Stimulated activated CD8-positive, alpha-beta memory T cell treated with anti-CD3 and anti-CD28 coated beads, Interleukin-4, amount 100 ng/mL, for 24 hours (primary cell): ENCODE measurements at places on chromosomes 6 and 20.
A peak's percentile ranks its signal among the peaks of the same experiment; 100 is the strongest.

- no peak for DNase-seq
Observed at GRCh38 chr6:148999929-149000468, 253.2 kb downstream of the UST start.

- no peak for DNase-seq
Observed at GRCh38 chr6:5132731-5133130, 47.6 kb downstream of the PPP1R3G start.

- DNase-seq, result no peak
Observed at GRCh38 chr6:155093430-155093829, 98.3 kb downstream of the TIAM2 start.

- DNase-seq, result no peak
Observed at GRCh38 chr20:36167902-36168503, 13.5 kb downstream of the EPB41L1 start.

GRCh38 chr6:71395731-71396409 is 107.3 kb downstream of the OGFRL1 start:
- DNase-seq, result no peak

DNA sequence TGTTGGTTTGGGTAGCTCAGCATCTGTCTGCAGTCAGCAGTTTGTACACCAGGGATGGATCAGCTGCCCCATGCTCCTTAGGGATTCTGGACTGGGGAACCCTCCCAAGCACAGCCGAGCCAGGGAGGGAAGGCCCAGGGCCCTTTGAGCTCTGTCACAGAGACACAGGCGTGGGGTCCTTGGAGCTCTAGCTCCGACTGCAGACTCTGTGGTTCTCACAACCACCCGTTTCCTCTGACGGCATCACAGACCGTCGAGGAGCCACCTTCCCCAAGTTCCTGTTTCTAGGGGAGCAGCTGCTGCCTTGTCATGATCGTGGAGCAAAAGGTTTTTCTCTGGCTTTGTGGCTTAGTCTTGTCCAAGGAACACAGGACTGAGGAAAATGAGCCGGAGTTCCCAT is at the start of gene SLA2:
TSS of gene SLA2 (minus strand) at position 199 of the 400 bp plus-strand sequence. CDS start 4,861 bp downstream, outside the sequence.
- DNase-seq, result peak; percentile 47

DNA sequence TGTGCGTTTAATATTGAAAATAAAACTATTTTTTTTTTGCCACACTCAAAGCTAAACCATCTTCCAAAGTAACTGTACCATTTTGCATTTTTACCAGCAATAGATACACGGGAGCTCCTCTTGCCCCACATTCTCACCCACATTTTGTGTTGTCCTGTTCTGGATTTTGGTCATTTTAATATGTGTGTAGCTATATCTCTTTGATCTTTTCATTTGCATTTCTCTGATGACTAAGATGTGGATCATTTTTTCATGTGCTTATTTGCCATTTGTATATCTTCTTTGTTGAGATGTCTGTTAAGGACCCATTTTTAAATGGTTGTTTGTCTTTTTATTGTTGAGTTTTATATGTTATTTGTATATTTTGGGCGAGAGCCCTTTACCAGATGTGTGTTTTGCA is 1543.5 kb downstream of the GRIK2 start:
- no peak for DNase-seq

GRCh38 chr20:59584278-59584925 is 19.9 kb upstream of the PHACTR3 start:
- no peak for DNase-seq

GRCh38 chr6:85561750-85562357 is 31.8 kb downstream of the SNX14 start:
- DNase-seq, result no peak

GRCh38 chr20:6277661-6278240 is 154.9 kb upstream of the FERMT1 start:
- DNase-seq, result no peak

DNA sequence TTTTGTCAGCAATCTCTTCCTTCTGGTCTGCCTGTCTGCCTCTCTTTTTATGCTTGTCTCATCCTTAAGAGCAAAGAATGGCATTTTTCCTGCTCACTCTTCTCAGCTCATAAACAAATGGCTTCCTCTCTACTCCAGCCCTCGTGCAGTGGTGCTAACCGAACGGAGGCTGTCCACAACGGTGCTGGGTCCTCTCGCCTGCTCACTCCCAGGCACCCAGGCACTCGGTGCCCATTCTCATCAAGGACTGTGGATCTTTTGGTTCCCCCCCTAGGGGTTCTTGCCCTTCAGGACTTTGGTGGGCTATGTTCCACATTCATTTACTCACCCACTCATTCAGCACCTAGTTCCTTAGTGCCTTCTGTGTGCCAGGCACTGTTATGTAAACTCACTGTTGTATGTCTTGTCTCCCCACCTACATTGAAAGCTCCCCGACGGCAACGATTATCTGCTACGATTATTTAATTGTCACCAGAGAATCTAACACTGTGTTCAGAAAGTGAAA is 113.9 kb downstream of the FYN start:
- DNase-seq, result no peak

DNA sequence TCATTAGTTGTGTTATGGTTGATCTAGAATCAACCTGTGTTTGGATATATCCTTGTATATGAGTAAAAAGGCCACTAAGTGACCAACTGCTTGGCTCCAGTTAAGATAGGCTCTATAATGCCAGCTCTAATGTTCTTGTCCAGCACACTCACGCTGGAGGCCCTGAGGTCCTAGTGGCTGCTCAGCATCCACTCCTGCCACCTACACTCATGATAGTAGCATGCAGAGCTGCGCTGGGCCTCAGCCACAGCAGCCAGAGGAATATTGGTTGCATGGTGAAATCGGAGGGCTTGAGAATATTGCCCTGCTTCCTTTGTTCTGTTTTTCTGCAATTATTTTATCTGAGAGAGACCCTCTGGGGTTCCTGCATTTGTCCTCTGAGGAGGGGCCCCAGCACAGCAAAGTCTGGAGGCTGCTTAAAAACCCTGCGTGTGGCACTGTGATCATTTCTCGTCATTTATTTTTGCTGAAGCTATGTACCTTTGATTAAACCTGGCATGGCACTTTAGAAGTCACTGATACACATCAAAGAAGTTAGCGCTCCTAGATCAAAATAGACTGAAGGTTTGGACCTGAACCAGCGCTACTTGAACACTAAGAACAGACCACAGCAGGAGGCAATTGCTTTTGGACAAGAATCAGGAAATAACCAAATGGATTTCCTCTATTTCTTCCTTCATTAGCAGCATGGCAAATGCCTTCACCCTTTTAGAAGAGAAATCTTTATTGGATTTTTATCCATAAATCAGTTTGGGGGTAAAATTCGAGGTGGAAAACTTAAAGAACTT is 398.4 kb upstream of the ID4 start:
- no peak for DNase-seq

- DNase-seq, result no peak
Observed at GRCh38 chr20:54843865-54844264, 368.5 kb downstream of the DOK5 start.

DNA sequence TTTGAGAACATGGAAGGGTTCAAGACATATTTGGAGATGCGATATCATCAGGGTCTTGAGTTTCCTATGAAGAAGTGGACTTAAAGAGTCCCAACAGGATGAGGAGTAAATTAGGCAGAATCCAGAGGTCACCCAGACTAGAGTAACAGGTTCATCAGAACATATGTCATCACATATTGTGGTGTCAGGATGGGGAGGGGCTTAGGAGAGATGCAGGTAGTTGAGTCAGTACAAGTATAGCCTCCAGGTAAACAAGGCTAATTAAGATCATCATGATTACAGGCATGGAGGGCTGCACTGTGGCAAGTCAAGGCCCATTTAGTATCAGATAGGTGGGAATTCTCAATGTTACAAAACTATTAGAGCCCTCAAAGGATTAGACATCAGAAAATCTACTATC is 90.1 kb upstream of the PAK5 start:
- DNase-seq, result no peak

DNA sequence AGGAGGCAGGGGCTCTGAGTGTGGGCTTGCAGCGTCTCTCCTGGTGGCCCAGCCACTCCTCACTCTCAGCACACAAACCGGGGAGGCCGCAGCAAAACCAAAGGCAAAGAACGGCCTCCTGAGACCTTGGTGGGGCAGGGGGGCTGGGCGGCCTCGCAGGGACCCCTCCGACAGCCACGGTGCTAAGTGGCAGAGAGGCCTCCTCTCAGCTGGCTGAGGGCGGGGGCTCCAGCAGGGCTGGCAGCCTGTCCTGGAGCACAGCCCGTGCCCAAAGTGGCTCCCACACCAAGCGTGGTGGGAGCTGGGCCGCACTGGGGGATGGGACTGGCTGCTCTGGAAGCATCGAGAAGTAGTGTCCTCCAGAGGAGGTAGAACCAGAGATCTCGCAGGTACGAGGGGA is 334.4 kb downstream of the QKI start:
- no peak for DNase-seq

- DNase-seq, result no peak
Observed at GRCh38 chr6:85684133-85684808, 41.6 kb upstream of the SYNCRIP start.

- DNase-seq, result no peak
Observed at GRCh38 chr20:51340451-51340840, 202.1 kb downstream of the NFATC2 start.

GRCh38 chr6:133245007-133245406 is 3.9 kb downstream of the EYA4 start:
- DNase-seq, result no peak

GRCh38 chr6:45045253-45045601 is 282.9 kb upstream of the RUNX2 start:
- no peak for DNase-seq

- DNase-seq, result no peak
Observed at GRCh38 chr6:75077701-75078100, 128.2 kb downstream of the COL12A1 start.

DNA sequence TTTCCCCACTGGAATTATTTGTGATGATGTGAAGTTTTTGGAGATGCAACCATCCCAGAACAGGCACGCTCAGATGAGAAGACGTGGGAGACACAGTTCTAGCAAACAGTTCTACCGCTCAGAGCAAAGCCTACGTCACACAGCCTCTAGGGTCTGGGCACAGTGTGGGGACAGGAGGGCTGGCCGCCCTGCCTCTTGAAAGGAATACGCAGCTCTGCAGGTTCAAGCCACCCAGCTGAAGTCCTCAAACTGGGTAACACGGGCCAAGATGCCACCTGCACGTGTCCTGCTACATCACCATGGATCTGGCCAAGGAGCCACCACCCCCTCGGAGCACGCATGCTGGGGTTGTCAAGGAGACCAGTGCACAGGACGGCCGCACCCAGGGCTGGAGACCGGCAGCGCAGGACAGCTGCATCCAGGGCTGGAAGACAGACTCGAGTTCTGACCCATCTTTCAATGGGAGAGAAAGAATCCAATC is 75.0 kb downstream of the NOL4L start:
- DNase-seq, result no peak

DNA sequence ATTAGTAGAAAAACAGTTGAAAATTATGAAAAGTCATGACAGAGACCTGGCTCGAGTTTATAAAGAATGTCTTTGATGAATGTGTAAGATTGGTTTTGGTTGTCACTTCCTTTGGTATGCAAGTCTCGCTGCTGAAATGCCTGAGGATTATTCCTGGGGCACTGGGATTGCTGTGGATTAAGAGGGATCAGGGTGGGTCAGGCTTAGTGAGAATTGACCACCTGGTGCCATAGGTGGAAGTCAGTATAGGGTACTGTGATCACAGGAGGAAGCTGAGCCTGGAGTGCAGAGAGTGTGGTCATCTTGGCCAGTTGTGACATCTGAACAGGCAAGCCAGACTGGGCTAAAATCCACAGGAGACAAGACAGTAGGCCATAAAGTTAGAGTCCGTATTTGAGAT is 34.9 kb downstream of the CEP43 start:
- DNase-seq, result no peak

DNA sequence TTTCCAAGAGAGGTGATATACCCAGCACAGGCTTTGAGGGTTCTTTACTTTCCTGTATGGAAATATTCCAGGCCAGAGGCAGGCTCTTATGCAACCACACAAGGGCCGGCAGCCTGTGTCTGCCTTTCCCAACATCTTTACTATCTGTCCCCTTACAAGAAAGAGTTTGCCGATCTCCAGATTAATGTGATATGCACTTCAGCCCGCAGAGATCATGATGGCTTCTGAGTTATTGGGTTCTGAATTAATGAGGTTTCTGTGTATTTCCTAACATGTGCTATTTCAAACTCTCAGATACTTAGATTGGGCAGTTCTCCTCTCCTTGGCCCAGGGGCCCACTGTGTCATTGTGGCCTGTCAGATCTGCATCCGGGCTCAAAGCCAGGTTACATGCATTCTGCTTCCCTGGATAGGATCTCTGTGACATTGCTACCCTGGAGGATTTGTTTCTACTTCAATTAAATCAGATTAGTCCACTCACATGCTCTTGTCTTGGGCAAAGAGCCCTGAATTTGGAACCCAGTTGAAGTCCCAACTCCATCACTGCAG is 56.6 kb downstream of the TGM2 start:
- no peak for DNase-seq

- DNase-seq, result no peak
Observed at GRCh38 chr6:14620522-14620921, 502.9 kb downstream of the CD83 start.

- DNase-seq, result no peak
Observed at GRCh38 chr6:66533921-66534404, 826.9 kb upstream of the EYS start.

- DNase-seq, result peak; percentile 35
Observed at GRCh38 chr6:27630727-27631608, 158.1 kb upstream of the ZNF184 start.

- no peak for DNase-seq
Observed at GRCh38 chr6:75543311-75543710, 49.7 kb upstream of the FILIP1 start.

GRCh38 chr6:55282115-55282514 is 45.2 kb upstream of the GFRAL start:
- DNase-seq, result no peak

DNA sequence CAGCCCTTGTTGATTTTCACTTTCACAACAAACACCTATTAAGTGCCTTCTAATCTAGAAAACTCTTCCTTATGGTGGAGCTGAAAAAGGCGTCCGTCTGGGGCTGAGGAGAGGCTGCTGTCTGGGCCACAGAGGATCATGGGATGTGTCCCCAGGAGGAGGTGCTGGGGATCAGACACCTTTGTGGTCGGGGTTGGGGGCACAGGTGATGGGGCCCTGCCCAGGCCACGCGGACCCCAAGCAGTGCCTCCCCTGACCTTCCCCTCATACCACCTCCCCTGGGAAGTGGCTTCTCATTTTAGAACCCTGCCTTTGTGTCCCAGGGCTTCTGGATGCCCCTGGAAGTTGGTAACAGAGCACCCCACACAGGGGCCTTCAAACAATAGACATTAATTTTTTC is 41.1 kb downstream of the SUN5 start:
- DNase-seq, result no peak

DNA sequence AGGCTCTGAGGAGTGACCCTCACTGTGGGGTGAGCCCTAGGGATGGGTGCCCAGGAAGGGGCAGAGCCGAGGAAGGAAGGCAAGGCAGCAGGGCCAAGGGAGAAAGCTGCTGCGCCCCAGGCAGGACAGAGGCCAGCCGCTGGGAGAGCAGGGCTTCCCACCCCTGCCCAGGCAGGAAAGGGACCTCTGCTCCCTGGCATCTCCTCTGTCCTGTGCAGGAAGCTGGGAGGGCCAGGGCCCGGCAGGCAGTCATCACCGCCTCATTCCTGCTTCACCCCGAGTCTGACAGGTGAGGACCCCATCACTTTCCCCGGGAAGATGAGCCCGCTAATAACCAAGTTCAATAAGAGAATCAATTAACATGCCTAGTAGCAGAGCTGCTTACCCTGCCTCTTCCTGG is 81.3 kb downstream of the EDN3 start:
- no peak for DNase-seq

GRCh38 chr6:113137426-113137825 is 719.7 kb upstream of the MARCKS start:
- DNase-seq, result no peak

GRCh38 chr6:130848945-130849344 is 21.7 kb downstream of the SMLR1 start:
- DNase-seq, result no peak
